ENCODE measurements at places on chromosomes 2 and 18. TPM values are rescaled to one million over a fixed set of nuclear protein-coding genes. Genes with fewer than 3 reads are reported as not detected.

PJVK gene
- 2.1 TPM for total RNA-seq

TACR1 gene
- not detected for total RNA-seq

CD226 gene
- 0.91 TPM for total RNA-seq

COL5A2 gene
- 34.9 TPM for total RNA-seq

AGXT gene
- total RNA-seq = not detected

SGPP2 gene
- total RNA-seq = 0.92 TPM

METTL5 gene
- 107 TPM for total RNA-seq

CRACDL gene
- total RNA-seq = 1.3 TPM

HRH4 gene
- 0.06 TPM for total RNA-seq
